ENCODE measurements at places on chromosomes 13 and 19.

- no peaks in the 10 kb centered on the region for H3K27me3 ChIP-seq
- no peaks in the 10 kb centered on the region for H3K36me3 ChIP-seq
- no peak overlapping the region for H3K4me3 ChIP-seq
- no peak for DNase-seq
- no peaks in the 10 kb centered on the region for H3K4me1 ChIP-seq
Measured at GRCh38 chr19:47529018-47529742, 14.3 kb upstream of the NAPA start.

GRCh38 chr13:101217086-101217485 is 199.2 kb downstream of the NALCN start:
- H3K27ac ChIP-seq: no peak overlapping the region
- H3K4me3 ChIP-seq: no peak overlapping the region
- DNase-seq: no peak
- no peaks in the 10 kb centered on the region for H3K4me1 ChIP-seq

DNA sequence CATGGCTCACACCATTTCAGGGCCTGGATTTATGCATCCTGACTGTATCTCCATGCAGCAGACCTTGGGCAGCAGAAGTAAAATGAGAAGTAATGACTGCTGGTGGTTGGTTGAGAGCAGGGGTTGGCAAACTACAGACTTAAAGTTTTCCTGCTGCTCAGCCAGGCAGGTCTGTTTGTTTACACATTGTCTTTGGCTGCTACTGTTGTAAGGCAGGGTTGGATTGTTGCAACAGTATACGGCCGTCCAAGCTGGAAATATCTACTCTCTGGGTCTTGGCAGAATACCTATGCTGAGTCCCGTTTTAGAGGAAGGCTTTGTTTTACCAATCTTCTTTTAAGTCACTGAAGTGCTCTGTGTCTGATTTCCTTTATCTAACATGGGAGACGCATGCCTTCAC is 13.5 kb downstream of the SNRNP70 start:
- H3K4me1 ChIP-seq: no peaks in the 10 kb centered on the region
- H3K4me3 ChIP-seq: no peak overlapping the region
- H3K27me3 ChIP-seq: no peaks in the 10 kb centered on the region
- no peak overlapping the region for H3K27ac ChIP-seq
- H3K36me3 ChIP-seq: no peaks in the 10 kb centered on the region

DNA sequence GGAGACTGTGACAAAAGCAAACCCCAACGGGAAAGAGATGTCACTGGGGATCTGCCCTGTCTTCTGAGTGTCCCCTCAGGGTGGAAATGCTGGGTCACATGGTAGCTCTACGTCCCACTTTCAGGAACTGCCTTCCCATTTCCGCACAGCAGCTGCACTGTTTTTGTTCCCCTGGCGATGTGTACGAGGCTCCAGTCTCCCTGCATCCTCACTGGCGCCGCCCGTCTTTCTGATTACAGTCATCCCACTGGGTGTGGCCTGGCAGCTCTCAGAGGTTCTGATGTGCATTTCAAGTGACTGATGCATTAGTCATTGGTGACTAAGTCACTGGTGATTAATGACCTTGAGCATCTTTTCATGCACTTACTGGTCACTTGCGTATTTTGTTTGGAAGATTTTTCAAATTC is 21.2 kb downstream of the PCID2 start:
- DNase-seq: peak; percentile 89
- H3K4me3 ChIP-seq: no peak overlapping the region
- H3K36me3 ChIP-seq: peaks cover 4% of the 10 kb centered on the region
- H3K27me3 ChIP-seq: no peaks in the 10 kb centered on the region
- no peaks in the 10 kb centered on the region for H3K4me1 ChIP-seq
